ENCODE measurements at places on chromosomes 1 and 21.
A peak's percentile ranks its signal among the peaks of the same experiment; 100 is the strongest.

- DNase-seq, result peak; percentile 34
Measured at GRCh38 chr1:198558402-198558801, 17.9 kb upstream of the ATP6V1G3 start.

DNA sequence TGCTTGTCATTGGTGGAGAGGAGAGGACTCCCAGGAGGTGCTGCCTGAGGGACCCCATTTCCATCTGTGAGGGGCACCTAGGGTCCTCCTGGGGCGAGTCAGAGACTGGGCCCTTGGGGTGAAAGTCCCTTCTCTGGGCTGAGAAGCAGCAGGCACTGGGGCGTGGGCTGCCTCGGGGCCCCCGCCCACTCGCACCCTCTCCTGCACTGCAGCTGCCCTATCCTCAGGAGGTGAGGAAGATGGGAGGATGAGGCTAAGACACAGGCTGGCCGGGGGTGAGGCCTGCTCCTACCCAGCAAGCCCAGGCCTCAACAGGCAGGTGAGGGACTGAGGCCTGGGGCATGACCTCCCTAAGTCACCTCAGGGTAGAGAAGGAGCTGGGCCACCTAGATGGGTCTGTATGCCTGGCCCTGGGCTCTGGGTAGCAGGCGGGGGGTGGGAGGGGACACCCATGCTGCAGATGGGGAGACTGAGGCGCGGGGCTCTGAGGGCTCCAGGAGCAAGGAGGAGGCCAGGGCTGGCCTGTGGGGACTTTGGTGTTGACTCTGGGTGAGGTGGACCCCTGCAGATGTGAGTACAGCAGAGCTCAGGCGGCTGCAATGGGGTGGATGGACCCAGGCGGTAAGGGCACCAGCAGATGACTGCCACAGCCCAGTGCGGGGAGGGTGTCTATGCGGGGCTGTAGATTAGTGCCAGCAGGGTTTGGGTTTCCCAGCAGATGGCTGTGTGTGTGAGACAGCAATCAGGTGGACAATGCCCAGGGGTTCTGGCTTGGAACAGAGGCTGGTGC lies 10.4 kb upstream of the ZNF669 start:
- DNase-seq, result no peak

DNA sequence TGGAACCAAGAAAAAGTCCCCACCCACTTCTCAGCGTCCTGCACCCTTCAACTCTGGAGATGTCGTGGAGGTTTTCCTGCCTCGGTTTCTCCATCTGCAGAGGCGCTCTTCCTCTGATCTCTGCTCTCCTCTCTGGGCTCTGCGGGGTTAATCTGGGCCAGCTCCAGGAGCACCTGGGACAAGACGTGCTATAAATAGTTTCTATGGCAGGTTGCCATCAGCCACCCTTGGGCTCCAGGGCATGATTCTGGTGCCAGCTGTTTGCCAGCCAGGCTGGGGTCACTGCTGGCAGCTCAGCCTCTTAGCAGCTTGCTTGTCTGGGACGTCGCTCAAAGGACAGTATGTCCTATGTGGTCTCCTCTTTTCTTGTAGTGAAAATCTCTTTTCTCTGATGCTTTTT lies 137.1 kb downstream of the ACTL8 start:
- no peak for DNase-seq

DNA sequence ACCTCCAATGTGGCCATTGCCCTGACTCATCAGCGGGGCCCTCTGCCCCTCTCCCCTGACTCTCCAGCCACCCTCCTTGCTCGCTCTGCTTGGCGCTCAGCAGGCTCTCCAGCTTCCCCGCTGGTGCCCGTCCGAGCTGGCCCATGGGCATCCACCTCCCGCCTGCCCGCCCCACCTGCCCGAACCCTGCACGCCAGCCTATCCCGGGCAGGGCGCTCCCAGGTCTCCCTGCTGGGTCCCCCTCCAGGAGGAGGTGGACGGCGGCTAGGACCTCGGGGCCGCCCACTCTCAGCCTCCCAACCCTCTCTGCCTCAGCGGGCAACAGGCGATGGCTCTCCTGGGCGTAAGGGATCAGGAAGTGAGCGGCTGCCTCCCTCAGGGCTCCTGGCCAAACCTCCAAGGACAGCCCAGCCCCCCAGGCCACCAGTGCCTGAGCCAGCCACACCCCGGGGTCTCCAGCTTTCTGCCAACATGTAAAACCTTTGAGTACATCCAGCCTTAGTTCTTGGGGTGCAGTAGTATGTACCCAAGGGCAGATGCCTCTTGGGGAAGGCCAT lies 10.8 kb downstream of the HCN3 start:
- no peak for DNase-seq

GRCh38 chr1:81304187-81304586 lies 496.5 kb upstream of the ADGRL2 start:
- no peak for DNase-seq

DNA sequence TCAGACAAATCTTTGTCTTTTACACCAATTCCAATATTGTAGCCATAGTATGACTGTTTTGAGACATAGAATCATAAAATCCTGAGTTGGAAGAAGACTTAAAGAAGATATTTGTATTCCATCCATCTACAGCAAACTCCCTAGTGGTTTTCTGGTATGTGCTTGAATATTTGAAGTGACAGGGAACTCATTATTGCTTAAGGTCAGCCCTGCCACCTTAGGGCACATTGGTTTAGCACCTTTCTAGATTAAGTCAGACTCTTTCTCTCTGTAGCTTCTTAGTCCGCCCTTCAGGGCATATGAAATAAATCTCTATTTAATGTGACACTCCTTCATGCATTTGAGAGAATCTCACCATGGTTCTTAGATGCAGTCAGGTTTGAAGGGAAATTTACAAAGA lies 49.8 kb downstream of the PTGER3 start:
- DNase-seq, result no peak

DNA sequence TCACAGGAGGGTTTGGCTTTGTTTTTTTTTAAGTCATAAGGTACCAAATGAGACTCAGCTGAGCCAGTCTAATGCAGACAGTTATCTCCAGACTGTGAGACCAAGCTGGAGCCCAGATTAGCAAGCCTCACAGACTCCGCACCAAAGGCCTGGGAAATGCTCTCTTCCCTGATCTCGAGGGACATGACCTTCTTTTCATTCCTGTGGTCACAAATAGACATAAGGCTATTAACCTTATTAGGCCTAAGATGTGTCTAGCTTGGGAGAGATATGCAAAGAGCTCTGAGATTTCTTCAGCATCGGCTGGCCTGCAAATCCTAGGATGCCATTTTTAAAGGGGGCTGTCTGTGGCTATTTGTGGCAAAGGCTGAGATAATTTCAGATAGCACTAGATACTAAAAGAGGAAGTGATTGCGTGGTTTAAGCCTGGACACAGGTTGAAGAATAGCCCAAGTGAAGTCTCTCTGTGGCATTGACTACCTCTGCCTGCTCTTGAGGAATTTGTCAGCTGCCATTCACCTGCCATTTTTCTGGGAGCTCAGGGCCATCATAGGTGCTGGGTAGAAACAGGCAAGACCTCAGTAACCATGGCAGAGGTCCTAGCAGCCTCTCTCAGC lies 301.3 kb downstream of the SIPA1L2 start:
- no peak for DNase-seq

DNA sequence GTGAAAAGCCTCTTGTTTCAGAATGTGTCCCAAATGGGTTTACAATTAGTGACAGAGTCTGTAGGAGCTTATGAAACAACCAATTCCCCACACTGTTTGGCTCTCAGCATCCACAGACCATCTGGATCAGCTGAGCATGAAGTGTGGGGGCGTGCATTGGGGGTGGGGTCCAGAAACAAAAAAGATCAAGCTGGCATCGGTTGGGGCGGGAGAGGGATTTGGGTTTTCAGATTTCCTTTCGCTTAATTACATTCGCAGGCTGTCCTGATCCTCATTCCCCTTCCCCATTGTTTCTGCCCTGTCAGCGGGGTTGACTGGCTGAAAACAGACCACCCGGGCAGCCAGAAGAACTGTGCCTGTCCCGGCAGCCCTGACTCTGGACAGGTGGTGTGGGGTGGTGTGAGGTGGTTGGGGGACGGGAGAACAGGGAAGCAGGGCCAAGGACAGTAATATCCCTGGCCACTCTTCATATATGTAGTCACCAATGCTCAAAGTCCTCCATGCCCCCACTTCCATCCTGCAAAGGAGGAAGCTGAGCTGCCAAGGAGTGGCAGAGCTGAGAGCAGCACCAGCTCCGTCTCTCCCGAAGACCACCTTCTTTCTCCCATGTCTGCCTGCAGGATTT lies 92.0 kb downstream of the IER5 start:
- DNase-seq, result no peak

DNA sequence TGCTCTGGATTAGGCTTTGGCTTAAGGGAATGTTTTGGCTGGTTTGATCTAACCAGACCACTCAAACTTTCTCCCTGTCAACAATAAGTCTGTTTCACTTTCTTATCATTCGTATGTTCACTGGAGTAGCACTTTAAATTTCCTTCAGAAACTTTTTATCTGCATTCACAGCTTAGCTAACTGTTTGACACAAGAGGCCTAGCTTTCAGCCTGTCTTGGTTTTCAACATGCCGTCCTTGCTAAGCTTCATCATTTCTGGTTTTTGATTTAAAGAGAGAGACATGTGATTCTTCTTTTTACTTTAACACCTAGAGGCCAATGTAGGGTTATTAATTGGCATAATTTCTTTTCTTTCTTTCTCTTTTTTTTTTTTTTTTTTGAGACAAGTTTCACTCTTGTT lies 14.9 kb upstream of the CYB5R1 start:
- DNase-seq, result no peak

- DNase-seq, result no peak
Measured at GRCh38 chr1:37239225-37239740, 205.0 kb upstream of the GRIK3 start.

DNA sequence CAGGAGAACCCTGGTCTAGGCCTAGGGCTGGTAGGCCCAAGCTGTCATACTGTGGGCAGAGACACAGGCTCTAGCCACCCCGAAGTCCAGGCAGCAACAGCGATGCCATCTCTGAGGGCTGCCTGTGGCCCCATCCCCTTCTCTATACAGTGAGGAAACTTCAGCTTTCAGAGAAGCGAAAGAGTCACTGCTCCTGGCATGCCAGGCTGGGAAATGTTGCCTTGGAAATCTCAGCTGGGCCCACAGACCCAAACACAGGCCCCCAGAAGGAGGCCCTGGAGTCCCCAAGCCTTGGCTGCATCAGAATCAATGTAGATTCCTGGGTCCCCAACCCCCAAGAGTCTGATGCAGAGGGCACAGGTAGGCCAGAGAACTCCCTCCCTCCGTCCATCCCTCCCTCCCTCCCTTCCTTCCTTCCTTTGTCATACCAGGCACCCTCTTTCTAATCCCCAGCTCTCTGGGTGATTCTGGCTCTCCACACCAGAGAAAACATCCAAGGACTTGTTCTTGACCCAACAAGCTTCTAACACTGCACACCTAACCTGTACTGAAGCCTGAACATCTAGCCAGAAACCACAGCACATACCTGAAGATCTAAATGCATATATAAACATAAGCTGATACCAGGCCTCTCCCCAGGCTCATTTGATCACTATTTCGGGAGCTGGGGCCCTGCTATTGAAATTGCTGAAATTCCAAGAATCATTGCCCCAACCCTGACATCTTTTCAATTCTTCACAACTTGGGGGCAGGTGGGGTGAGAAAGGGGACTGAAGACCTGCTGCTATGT lies 143.2 kb upstream of the EDN2 start:
- no peak for DNase-seq

DNA sequence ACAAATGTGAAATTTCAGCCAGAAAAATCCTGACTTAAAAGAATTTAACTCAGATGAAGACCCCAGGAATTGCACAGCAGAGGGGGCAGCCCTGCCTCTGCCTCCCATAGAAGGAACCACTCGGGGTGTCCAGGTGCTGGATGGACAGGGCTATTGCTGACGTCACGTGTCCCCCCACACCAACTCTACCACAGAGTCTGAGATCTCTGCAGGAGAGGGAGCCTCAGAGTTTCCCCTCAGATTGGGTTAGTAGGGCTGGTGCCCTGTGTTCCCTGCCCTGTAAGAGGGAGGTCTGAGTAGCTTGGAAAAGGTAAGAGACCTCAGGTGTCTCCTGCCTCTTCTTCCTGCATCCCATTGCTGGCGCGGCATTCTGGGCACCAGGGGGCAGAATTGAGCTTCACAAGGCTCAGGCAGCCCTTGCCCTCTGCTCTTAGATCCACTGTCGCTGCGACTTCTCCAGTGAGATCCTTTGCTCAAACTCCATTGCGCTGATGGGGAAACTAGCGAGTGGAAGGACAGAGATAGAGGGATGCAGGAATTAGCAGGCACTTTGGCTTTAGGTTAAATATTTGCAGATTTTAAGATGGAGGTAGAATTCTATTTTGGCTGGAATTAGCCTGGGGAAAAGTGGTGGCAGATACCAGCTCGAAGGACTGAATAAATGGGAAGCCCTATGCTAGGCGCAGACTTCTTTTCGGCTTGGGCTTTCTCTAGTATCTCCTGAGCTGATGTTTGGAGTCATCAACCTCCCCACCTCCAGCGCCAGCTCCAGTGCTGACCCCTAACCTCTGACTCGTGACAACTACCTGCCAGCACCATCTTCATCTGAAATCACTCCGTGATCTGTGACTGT lies 42.8 kb upstream of the DMBX1 start:
- DNase-seq, result peak; percentile 69

DNA sequence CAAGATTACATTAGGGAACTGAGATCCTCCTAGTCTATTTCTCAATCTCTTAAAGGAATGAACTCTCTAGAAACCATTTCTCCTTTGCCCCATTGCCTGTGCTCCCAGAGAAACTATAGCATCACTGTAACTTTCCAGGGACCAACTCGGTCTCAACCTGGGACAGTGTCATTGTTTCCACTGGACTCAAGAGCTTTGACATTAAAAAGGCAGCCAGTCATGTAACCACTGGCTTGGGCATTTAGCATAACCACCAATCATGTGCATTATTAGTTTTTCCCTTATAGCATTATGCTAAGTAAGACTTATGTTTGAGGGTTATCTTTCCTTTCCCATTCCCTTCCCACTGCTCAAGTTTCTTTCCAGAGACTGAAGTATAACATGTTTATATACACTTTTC lies 18.2 kb downstream of the TEX38 start:
- no peak for DNase-seq

DNA sequence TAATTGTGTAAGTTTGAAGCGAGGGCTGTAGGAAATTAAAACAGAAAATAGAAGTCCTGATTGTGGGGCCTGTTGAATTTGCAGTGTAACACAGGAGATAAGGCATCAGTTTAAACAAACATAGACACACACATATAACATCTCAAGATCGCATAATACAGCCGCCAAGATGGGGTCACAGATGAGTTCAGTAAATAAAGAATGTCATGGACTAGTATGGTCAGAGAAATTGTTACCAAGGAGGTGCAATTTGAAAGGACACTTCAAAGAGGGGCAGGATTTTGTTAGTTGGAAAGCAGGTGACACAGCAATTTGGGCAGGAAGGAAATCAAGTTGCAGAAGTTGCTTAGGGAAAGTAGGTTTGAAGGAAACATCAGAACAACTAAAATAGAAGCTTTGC lies 450.0 kb downstream of the USP25 start:
- no peak for DNase-seq

DNA sequence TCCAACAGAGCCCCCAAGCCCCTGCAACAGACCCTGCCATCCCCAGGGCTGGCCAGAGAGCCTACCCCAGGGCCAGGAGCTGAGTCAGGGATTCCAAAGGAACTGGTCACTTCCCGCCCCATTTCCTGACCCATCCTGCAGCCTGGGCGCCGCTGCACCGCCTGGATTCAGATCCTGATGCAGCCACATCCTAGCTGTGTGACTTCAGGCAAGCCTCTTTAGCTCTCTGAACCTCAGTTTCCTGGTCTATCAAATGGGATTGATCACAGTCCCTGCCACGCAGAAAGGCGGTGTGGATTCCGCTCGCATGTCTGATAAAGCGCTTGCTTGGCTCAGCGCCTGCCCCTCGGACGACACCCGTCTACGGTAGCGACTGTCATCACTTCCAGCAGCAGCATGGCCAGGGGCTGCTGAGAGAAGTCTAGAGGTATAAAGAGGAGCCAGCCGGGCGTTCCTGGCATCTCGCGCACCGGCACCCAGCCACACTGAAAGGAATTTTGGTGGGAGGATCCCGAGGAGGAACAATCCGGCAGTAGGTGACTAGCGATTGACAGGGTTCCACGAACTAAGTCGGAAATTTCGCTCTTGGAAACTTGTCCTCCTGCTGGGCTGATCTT lies 10.1 kb downstream of the EPHA2 start:
- no peak for DNase-seq

Data from CD4-positive, alpha-beta T cell treated with Interleukin-12 subunit alpha and Interleukin-12 subunit beta, for 1 hour (primary cell).